ENCODE measurements at places on chromosomes 5 and 9. TPM values are rescaled to one million over a fixed set of nuclear protein-coding genes. Genes with fewer than 3 reads are reported as not detected.

The SYK gene
- not detected for total RNA-seq

The ZNF454 gene
- 3.6 TPM for total RNA-seq

The ALDOB gene
- not detected for total RNA-seq

The PCDHB13 gene
- 0.89 TPM for total RNA-seq

The IFNK gene
- not detected for total RNA-seq

The HAPLN1 gene
- 24.8 TPM for total RNA-seq

The FANCG gene
- 6.8 TPM for total RNA-seq

The LVRN gene
- 0.59 TPM for total RNA-seq

The PKD2L2 gene
- not detected for total RNA-seq

The WDR70 gene
- total RNA-seq, result 34.1 TPM

The LURAP1L gene
- 9.0 TPM for total RNA-seq

The UNC13B gene
- 43.7 TPM for total RNA-seq

The DNAJB5 gene
- total RNA-seq, result 15.4 TPM

The CBY3 gene
- total RNA-seq, result not detected

The TMEM215 gene
- total RNA-seq, result not detected

The DAB2 gene
- total RNA-seq, result 76.8 TPM

The SERF1A gene
- total RNA-seq, result 2.8 TPM

The PCSK1 gene
- total RNA-seq, result not detected

The COL15A1 gene
- total RNA-seq, result 49.9 TPM

The PDCD1LG2 gene
- 8.3 TPM for total RNA-seq

The LAMC3 gene
- under 0.01 TPM for total RNA-seq

The INSL6 gene
- total RNA-seq, result not detected

The C5orf34 gene
- total RNA-seq, result 4.2 TPM

The OLFM1 gene
- 2.9 TPM for total RNA-seq

The FBXO38 gene
- total RNA-seq, result 48.7 TPM

The SPINK4 gene
- not detected for total RNA-seq

The NXNL2 gene
- total RNA-seq, result 0.97 TPM

The SHC3 gene
- total RNA-seq, result 79.2 TPM

The SNCB gene
- not detected for total RNA-seq

The TMEM232 gene
- 1.7 TPM for total RNA-seq

The CDH6 gene
- 82.3 TPM for total RNA-seq

The DIAPH1 gene
- 53.9 TPM for total RNA-seq

The GRM6 gene
- not detected for total RNA-seq

The OMD gene
- not detected for total RNA-seq

The PPP2R2B gene
- total RNA-seq, result 0.18 TPM

The PDLIM4 gene
- 95.6 TPM for total RNA-seq

The NCS1 gene
- total RNA-seq, result 127 TPM

The SLC4A9 gene
- not detected for total RNA-seq

The ADGRV1 gene
- total RNA-seq, result 0.89 TPM

The PCDHA1 gene
- 0.09 TPM for total RNA-seq

The CAMK2A gene
- 3.3 TPM for total RNA-seq

The TSSK1B gene
- 0.30 TPM for total RNA-seq

The CTXN3 gene
- total RNA-seq, result not detected

The NSG2 gene
- not detected for total RNA-seq

The TOPORS gene
- 33.9 TPM for total RNA-seq

The TAF11L14 gene
- total RNA-seq, result not detected

The EIF4EBP3 gene
- 0.28 TPM for total RNA-seq

The TCF7 gene
- 0.09 TPM for total RNA-seq

The PRELID2 gene
- total RNA-seq, result 21.7 TPM

The ADGRD2 gene
- not detected for total RNA-seq

The F2R gene
- total RNA-seq, result 15.4 TPM

The FGF10 gene
- not detected for total RNA-seq

The PCDHGB2 gene
- 2.4 TPM for total RNA-seq

The PCDHGB3 gene
- 6.8 TPM for total RNA-seq

The CACFD1 gene
- 10.4 TPM for total RNA-seq

All from smooth muscle cell of the umbilical artery (primary cell).